COR-L47 (cell line): ENCODE measurements at places on chromosomes 12 and 14.
A peak's percentile ranks its signal among the peaks of the same experiment; 100 is the strongest.

- DNase-seq = no peak
Measured at GRCh38 chr12:32229971-32230612, 123.4 kb downstream of the BICD1 start.

DNA sequence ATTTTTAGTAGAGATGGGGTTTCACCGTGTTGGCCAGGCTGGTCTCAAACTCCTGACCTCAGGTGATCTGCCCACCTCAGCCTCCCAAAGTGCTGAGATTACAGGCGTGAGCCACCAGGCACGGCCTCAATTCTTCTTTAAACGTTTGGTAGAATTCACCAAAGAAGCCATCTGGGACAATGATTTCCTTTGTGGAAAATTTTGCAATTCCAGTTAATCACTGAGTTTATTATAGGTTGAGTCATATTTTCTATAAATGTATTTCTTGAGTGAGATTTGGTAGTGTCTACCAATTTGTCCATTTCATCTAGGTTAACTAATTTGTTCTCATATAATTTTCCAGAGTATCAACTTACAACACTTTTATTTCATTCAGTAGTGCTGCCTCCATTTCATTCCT, 683.9 kb upstream of the TMEM132C start:
- no peak for DNase-seq

DNA sequence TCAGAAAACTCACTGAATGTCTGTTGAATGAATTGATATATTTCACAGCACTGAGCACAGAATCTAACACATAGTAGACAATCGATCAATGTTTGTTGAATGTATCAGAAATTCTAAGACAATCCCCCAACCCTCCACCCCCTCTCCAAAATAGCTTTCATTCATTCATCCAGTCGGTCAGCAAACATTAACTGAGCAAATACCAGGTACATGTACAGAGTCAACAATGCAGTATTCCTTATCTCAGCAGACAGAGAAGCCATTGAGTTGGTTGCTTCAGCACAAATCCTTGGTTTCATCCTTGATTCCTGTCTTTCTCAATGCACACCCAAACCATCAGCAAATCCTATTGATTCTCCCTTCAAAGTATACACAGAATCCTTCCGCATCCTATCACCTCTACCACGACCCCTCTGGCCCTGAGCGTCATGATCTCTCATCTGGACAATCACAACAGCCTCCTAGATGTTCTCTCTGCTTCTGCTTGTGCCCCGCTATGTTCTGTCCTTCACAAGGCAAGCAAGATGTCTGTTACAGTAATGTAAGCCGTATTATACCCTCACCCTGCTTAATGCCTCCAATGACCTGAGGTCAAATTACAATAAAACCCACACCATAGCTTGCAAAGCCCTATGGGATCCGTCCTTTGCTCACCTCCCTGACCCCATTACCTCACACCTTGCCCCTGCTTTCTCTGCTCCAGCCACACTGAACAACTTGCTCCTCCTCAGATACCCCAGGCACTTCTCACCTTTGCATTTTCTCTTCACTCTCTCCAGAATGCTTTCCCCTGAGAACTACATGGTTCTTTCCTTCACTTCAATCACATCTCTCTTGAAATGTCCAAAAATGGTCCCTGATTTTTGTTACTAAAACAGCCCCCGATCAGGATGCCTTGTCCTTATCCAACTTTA, 738.1 kb upstream of the TBX3 start:
- DNase-seq = no peak

DNA sequence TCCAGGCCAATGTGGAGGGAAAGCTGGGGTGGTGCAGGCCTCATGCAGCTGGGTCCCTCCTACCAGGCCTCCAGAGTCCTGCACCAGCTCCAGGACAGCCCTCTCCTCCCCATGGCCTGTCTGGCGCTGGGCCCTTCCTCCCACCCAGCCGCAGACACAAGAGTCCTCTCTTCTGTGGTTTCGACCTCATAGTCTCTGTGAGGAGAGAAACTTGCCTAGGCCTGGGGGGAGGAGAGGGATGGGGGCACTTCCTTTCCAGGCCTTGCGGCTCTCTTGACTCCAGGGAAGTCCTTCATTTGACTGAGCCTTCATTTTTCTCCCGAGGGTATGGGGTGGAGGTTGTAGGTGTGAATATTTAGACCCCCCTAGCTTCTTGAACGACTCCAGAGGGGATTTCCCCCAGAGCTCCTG, 2.3 kb downstream of the MMP14 start:
- DNase-seq = no peak

- no peak for DNase-seq
Measured at GRCh38 chr12:50006280-50006679, 19.0 kb downstream of the RACGAP1 start.

DNA sequence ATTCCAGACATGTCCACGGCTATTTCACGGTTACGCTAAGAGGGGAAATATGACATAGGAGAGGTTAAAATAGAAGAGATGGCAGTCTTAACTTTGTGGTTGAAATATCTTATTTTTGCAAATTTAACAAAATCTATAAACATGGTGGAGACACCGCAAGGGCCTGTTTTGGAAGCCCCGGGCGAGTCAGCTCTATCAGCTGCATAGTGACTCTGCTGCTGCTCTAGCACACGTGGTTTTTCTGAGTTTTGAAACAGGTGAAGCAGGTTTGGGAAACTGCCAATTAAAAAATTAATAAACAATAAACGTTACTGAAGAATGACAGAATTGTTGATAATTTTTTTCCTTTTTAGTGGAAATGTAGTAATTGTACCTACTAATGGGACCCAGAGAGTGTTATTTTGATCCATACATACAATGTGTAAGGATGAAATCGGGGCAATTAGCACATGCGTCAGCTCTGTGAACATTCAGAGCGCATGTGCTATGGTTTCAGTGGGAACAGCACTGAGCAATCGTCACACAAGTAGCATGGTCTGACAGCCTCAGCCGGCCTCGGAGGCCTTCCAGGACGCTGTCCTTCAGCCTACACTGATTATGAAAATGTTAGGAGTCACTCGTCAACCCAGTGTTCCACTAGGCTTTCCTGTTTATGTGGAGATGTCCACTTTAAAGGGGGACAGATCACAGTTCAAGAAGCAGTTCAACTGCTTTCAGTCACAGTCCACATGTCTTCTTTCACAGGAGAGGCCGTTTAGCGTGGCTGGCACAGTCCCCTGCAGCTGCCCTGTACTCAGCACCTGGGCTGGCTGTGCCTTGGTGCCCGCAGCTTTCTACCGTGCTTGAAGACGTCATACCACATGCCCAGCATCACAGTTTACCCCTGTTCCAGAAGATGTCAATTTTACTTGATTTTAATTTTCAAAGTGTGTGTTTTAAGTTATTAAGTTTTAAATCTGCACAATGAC, 51.8 kb downstream of the MOK start:
- no peak for DNase-seq

GRCh38 chr12:115922952-115923564, 354.4 kb downstream of the MED13L start:
- no peak for DNase-seq

- DNase-seq = no peak
Measured at GRCh38 chr12:99479149-99479548, 168.4 kb upstream of the GARIN6 start.

DNA sequence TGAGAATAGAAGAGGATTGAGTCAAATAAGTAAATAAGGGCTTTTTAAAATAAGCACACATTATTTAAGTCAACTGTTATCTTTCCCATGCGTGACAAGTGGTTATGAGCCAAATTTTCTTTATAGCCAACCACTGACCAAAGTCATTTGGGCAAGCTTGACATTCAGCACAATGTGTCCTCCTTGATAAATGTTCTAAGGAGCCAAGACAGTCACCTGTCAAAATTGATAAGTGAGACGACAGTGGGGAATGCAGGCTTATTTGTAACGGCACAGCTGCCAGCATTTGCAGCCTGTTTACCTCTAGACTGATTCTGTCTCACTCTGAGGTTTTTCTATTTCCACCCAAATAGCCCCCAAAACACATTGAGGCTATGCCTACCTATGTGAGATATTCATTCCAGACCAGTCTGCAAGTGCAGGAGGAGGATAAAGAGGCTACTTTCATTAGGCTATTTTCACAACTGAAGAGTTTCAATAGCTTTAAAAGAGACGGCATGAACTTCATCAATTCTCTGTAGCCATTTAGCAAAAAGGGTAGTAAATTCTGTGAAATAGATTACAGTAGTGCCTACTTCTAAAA, 339.5 kb downstream of the PDZRN4 start:
- no peak for DNase-seq

- DNase-seq = no peak
Measured at GRCh38 chr12:108738170-108738569, 6.9 kb upstream of the CORO1C start.

DNA sequence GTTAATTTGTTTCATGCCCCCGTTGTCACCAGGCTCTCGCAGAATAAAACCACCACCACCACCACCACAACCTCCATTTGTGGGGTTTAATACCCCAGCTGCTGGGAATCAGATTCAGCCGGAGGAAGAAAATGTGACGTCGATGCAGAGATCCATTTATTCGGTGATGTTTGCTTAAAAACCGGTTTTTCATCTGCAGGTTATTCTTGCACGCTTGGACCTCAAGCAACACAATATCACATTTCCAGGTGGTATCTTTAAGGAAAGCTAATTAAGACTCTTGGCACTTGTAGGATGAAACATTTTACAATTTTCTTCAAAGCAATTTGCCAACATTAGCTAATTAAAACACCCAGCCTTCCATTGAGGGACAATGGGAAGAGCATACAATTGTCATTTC, 39.8 kb downstream of the SPRING1 start:
- peak; percentile 60 for DNase-seq

GRCh38 chr12:65996146-65996545, 134.4 kb downstream of the LLPH start:
- DNase-seq = no peak

GRCh38 chr12:66934302-66935062, 255.6 kb upstream of the GRIP1 start:
- DNase-seq = no peak

DNA sequence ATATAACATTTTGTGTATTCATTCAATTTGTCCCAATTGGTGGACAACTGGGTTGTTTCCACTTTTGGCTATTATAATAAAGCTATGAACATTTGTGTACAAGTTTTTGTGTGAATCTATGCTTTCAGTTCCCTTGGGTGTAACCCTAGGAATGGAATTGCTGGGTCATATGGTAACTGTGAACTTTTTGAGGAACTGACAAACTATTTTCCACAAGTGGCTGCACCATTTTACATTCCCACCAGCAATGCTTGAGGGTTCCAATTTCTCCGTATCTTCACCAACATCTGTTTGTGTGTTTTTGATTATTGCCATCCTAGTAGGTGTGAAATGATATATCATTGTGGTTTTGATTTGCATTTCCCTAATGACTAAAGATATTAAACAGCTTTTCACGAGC, 13.0 kb downstream of the LPCAT3 start:
- no peak for DNase-seq

GRCh38 chr14:89617481-89618329, 200.7 kb upstream of the FOXN3 start:
- DNase-seq = peak; percentile 30

GRCh38 chr12:43898474-43898873, 62.6 kb downstream of the TMEM117 start:
- DNase-seq = no peak

DNA sequence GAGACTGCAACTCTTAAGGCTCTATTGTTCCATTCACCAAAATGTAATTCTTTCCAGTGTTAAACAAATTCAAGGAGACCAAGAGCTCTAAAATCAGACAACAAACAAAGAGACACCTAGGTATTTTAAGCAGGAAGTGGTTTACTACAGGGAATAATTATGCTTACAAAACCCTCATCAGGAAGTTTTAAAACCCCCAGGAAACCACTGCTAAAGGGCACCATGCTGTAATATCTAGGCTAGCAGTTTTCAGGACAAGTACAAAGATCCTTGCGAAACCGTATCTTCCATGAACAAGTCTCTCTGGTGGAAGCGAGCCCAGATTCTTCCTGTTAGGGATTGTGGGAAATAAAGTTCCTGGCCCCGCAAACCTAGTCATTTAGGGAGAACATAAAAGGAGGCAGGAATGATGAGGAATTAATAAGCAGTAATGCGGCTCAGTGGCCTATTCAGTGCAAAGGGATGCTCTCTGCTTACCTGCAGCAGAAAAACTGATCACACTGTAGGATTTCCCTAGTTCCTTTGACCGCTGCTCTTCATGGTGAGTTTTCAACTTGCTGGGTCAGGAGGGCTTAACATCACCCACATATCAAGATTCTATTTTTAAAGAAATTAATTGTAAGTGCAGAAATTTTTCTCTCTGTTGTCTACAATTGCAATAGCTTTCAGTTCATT, 42.8 kb downstream of the ACSM4 start:
- DNase-seq = no peak

- peak; percentile 15 for DNase-seq
Measured at GRCh38 chr14:28975084-28975483, 208.5 kb downstream of the FOXG1 start.

GRCh38 chr12:73180734-73181133, 908.6 kb downstream of the TRHDE start:
- DNase-seq = no peak

DNA sequence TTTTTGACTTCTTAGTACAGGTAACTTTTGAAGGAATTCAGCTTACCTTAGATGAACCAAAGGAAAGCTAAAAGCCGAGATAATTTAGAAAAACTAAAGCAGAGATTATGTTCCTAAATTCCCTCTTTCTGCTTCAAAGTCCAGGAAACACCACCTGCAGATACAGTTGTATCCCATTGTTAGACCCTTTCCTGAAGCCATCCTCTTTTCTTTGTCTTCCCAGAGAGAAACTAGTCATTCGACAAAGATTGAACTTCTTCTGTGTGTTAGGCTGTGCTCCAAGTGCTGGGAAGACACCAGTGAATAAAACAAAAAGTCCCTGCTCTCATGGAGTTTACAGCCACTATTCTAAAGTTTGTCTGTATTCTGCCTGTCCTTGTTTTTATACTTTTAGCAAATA, 29.3 kb downstream of the PPM1A start:
- no peak for DNase-seq

DNA sequence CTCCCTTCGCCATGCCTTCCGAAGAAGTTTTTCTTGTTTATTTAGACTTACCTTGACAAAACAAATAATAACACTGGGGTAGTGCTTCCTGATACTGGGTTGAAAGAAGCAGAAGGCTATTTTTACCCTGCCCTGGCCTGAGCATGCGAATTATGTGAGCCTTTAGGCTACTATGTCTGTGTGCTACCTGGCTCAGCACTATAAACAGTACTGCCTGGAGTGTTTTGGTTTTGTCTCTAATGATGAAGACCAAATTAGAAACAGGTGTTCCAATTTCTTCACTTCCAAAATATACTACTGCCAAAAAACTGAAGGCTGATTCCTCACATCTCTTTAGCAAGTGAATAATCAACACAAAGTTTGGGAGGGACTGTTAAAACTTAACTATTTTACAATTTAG, 7.6 kb upstream of the OVCH1 start:
- no peak for DNase-seq

DNA sequence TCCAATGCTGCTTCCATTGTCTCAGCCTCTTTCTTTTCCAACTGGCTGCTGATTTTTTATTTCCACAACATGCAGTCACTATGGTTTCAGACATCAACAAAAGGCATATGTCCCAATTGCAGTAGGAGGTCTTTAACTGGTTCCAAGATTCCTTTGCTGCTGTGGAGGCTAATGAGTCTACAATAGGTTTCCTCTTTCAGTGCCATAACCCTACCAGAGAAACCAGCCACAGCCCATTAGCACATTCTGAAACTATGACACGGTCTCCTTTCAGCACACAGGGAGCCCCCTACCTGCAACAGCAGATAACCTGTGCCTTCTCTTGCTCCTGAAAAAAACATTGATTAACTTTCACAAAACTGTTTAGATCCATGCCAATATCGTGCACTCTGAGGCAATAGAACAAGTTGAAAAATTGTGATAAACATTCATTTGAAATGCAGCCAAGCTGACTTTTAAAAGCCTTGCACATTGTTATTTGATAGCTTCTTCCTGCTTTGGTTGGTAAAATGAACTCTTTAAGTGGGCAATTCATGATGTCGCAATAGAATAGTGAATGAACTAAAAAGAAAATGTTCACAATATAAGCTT, 32.4 kb downstream of the PLEKHG7 start:
- DNase-seq = peak; percentile 45
